ENCODE measurements at places on chromosomes 3 and 15.

- no peak overlapping the region for H3K4me3 ChIP-seq
- no peak overlapping the region for H3K27ac ChIP-seq
- no peaks in the 10 kb centered on the region for H3K27me3 ChIP-seq
- no peaks in the 10 kb centered on the region for H3K4me1 ChIP-seq
- peaks cover 53% of the 10 kb centered on the region for H3K36me3 ChIP-seq
Observed at GRCh38 chr3:9803494-9803893, 6.6 kb upstream of the TTLL3 start.

DNA sequence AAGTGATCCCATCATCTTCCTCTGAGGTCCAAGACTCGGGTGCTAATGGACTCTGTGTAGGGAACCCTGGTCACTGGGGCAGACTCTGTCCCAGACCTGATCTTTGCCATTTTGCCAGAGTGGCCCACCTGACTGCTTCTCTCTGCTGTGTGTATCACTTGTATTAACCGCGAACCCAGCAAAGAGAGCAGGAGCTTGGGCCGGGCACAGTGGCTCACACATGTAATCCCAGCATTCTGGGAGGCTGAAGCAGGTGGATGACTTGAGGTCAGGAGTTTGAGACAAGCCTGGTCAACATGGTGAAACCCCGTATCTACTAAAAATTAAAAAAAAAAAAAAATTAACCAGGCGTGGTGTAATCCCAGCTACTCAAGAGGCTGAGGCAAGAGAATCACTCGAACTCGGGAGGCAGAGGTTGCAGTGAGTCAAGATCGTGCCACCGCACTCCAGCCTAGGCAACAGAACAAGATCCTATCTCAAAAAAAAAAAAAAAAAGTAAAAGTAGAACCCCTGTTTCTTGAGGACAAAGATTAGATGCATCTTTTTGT, 32.9 kb upstream of the CYP11A1 start:
- no peak overlapping the region for H3K4me3 ChIP-seq
- no peaks in the 10 kb centered on the region for H3K36me3 ChIP-seq
- peaks cover 6% of the 10 kb centered on the region for H3K27me3 ChIP-seq
- no peak for DNase-seq
- H3K27ac ChIP-seq, result no peak overlapping the region

DNA sequence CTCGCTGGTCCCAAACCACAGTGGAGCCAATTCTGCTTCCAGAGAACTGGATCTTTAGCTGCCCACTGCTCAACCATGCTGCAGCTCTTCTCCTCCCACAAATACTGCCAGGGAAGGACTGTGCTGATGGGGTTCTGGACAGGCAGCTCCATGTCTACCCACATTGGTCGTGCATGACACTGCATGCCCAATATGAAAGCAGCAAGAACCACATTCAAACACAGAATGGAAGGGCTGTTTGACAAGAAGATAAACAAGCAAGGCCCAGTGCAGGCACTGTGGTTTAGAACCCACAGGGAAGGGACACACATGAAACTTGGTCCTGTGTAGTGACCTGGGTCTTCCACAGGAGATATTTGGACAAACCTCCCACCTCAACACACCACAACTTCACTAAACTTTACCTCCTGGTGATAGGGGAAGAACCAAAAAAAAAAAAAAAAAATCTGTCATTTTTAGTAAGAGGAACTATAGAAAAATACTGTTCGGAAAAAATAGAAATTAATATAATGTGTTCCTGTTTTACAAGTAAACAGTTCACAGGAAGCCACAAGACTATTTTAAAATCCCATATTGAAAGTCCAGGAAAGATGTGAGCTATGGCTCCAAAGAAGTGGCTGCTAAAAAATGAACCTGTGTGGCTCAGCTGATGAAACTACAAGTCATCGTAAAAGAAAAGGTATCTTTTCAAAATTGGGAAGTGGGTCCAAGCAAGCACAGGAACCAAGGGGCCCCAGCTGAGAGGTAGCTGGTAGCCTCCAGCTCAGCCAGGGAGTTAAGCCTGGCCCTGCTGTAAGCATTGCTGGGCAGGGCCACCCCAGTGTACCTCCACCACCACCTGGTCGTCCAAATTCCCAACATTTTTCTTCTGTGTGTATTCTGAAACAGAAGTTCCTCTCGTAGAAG, 77.7 kb upstream of the ACAN start:
- H3K27ac ChIP-seq, result no peak overlapping the region
- no peak for DNase-seq
- no peak overlapping the region for H3K4me3 ChIP-seq
- H3K4me1 ChIP-seq, result no peaks in the 10 kb centered on the region

DNA sequence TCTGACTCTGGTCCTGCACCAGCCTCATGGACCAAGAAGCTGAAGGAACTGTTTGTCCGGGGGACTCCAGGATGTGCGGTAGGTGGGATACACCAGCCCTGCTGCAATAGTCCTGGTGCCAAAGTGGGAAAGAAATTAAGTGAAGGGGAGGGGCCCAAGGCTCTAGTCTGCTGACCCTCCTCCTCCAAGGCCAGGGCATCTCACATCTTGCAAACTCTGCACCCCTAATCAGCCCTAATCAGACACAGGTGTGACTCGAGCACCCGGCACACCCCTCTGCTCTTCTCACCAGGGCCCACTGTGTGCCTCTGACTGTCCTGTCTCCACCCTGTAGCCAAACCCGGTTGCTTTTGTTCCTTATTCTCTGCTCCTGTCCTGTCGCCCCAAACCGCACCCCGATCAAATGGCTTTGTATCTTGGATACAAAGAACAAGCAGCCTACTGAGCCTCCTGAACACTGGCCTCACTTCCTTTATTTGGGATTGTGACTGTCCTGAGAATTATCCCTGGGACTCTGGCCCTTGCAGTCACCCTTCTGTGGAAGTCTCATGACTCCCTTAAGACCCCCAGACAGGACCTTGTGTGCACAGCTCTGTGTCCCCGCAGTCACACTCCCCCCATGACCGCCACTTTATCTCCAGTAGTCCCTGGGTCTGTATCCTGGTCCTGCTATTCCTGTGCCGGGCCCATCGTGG, 26.7 kb upstream of the SLC41A3 start:
- H3K27ac ChIP-seq, result no peak overlapping the region
- no peaks in the 10 kb centered on the region for H3K4me1 ChIP-seq
- H3K36me3 ChIP-seq, result no peaks in the 10 kb centered on the region
- no peak for DNase-seq
- H3K27me3 ChIP-seq, result no peaks in the 10 kb centered on the region

DNA sequence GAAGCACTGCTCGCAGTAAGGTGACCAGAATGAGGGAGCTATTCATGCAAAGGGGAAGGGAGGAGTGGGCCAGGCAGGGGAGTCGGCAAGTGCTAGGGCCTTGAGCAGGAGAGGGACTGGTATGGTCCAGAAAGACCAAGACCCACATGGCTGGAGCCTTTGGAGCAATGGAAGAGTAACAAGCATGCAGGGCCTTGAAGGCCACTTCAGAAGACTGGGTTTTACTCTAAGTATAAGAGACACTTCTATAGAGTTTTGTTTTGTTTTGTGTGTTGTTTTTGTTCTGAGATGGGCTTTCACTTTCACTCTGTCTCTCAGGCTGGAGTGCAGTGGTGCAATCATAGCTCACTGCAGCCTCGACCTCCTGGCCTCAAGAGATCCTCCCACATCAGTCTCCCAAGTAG, 42.0 kb downstream of the BFSP2 start:
- no peaks in the 10 kb centered on the region for H3K27me3 ChIP-seq
- no peak for DNase-seq
- H3K4me1 ChIP-seq, result no peaks in the 10 kb centered on the region
- no peaks in the 10 kb centered on the region for H3K36me3 ChIP-seq

All from endothelial cell of umbilical vein (primary cell).